ENCODE measurements at places on chromosomes 6 and 20. TPM values are rescaled to one million over a fixed set of nuclear protein-coding genes. Genes with fewer than 3 reads are reported as not detected.

- DNase-seq: no peak
Measured at GRCh38 chr6:116218172-116218633, 35.7 kb downstream of the TSPYL4 start.

GRCh38 chr20:7691647-7692269 lies 248.5 kb downstream of the HAO1 start:
- DNase-seq: no peak

DNA sequence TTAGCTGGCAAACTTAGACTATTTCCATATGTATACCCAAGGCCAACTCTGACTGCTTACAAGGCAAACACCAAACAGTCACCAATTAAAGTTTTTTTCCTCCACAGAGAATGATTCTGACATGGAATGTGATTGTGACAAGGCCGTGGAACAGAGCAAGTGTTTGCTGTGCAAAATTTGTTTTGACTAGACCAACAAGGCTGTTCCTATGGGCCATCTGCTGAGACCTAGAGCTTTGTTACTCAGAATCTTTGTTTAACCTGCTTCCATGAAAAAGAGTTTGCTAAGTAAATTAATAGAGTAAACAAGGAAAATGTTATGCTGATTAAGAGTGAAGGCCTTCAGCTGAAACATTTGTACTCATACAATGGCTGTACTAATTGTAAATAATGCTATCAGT lies 51.6 kb upstream of the IMPG1 start:
- no peak for DNase-seq

DNA sequence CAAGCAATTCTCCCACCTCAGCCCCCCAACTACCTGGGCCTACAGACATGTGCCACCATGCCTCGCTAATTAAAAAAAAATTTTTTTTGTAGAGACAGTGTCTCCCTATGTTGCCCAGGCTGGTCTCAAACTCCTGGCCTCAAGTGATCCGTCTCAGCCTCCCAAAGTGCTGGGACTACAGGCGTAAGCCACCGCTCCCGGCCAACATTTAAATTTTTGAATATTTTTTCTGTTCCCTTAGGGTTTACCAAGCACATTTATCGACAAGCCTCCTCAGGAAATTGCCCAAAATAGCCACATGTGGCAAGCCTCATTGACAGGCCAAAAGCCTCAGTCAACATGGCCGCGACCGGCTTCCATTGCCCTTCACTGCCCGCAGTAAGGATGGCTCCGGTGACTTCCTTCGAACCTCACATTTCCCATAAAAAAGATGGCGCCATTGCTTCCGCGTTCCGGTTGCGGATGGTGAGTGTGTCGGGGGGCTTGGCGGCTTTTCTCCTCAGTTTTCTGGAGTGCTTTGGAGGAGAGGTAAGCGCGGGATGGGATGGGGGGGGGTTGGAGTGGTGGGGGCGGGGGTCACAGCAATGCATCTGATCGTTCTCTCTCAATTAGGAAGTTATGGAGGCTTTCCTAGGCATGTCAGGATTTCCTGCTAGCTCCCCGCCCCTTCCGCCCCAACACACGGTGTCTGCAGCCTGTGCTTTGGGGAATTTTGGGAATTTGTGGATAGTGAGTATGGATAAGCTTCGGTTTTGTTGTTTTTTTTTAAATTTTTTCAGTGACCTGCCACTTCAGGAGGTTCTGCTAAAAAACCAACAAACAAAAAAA lies at the start of gene SHLD1:
Gene SHLD1, plus strand, starts transcription at position 450 of the 828 bp plus-strand sequence. CDS start 22,465 bp downstream, outside the sequence.
- DNase-seq: peak; percentile 84

GRCh38 chr6:50831186-50831585 lies 12.5 kb downstream of the TFAP2B start:
- DNase-seq: no peak

ESR1 gene
- total RNA-seq: 0.16 TPM

TNF gene
- 0.48 TPM for total RNA-seq

All from colonic mucosa (tissue), 4 donors.